ENCODE measurements at places on chromosomes 16 and 17.

DNA sequence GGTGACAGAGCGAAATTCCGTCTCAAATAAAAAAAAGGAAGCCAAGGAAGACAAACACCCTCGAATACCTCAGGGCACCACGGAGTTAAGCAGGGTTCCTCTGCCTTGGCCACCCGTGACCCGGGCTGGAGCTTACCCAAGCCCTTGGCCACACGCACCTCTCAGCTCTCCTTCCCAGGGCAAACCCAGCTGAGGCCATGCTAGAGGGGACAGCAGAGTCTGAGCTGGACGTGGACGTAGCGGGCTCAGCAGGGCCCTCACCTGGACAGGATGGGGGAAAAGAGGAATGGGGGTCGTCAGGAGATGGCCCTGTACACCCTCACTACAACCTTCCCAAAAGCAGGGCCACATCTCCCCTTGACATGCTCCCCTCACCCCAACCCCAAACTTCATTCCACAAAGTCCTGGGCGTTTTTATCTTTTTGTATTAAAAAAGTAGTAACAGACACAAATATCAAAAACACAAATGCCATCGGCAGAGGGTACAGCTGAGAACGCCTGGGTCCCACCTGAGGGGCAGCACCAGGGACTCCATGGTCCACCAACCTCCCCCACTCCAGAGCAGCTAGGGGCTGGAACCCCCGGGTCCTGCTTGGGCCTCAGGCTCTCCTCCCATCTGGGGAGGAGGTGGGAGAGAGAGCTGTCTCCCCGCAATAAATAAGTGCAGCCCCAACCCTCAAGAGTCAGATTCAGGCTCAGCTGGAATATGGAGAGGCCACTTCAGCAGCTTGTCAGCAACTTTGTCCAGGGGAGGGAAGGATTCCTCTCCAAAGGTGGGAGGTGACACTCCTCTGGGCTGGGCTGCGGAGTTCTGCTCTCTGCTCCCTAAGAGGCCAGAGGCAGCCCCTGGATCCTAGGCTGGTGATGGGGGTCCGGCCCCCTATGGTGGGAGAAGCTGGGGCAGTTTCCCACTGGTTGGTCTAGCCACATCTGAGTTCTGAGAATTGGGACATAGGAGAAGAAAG, 11.9 kb downstream of the PER1 start:
- DNase-seq, result no peak

DNA sequence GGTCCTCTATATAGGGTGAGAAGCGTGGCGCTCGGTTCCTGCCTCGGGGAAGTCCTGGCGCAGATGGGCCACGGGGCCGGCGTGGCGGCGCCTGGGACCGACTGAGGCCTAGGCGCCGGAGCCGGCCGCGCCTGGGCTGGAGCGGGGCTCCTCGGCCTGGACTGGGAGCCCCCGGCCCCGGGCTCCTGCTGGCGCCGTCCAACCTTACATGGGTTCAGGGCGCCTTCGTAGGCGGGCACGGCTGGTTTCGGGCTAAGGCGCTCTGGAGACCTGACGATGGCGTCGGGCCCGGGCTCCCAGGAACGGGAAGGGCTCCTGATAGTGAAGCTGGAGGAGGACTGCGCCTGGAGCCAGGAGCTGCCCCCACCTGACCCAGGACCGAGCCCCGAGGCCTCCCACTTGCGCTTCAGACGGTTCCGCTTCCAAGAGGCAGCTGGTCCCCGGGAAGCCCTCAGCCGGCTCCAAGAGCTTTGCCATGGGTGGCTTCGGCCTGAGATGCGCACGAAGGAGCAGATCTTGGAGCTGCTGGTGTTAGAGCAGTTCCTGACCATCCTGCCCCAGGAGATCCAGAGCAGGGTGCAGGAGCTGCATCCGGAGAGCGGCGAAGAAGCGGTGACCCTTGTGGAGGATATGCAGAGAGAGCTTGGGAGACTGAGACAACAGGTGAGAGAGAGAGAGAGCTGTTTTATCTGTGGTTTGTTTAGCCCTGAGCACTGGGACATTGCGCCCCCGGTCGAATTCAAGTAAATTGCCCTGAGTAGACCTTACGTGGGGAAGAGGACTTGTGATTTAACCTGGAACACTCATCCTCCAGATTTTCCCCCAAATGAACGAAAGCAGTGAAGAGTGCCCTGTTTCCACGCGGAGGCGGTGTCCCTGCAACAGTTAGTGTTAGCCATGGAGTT, 504 bp downstream of the ZNF263 start:
- no peak for DNase-seq

DNA sequence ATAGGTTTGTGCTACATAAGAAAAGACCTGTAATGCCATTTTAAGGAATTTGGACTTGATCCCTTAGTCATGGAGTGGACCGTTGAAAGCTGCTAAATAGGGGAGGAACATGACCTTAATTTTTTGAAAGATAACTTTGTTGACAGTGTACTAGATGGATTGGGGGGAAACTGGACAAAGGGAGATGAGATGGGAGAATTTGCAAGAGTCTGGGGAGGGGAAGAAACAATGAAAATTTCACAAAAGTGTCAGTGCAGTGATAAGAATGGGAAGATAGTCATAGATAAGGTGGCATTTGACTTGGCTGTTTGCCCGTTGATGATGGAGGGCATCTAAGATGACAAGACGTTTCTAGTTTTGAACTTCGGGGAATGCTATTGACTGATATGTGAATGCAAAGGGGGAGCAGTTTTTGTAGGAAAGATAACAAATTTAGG, 22.3 kb upstream of the KRT10 start:
- no peak for DNase-seq

DNA sequence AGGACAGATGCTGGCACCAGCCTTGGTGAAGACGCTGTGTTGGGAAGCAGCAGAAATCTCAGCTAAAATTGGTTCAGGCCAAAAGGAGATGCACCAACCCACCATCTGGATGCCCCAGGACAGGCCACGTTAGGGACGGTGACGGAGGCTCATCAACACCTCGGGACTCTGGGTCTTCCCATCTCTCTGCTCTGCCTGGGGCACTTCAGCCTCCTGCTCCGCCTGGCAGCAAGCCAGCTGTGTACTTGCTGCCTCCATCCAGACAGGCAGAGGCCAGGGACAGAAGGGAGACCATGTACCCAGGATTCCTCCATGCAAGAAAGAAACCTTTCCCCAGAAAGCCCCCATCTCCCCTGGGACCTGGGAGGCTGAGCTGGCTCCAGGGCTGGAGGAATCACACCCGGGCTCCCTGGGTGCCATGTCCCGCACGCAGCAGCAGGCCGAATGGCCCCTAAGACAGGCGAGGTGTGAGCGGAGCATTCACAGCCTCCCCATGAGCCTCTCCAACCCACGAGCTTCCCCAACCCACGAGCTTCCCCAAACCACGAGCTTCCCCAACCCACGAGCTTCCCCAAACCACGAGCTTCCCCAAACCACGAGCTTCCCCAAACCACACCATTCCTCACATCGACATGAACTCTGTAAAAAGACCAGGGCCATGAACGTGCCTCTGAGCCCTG, 274.5 kb downstream of the C16orf95 start:
- no peak for DNase-seq

- no peak for DNase-seq
These were observed 182.7 kb downstream of the TMEM132E start for GRCh38 chr17:34762078-34762477.

GRCh38 chr16:2511128-2511800, 2.5 kb upstream of the ATP6V0C start:
- peak; percentile 78 for DNase-seq

- no peak for DNase-seq
These were observed 4.1 kb downstream of the GRIN2A start for GRCh38 chr16:10178080-10178479.

GRCh38 chr16:67926181-67926750, 5.4 kb downstream of the CTRL start:
- peak; percentile 65 for DNase-seq

Data from fibroblast of mammary gland (primary cell).